ENCODE measurements at places on chromosomes 1 and 21.

DNA sequence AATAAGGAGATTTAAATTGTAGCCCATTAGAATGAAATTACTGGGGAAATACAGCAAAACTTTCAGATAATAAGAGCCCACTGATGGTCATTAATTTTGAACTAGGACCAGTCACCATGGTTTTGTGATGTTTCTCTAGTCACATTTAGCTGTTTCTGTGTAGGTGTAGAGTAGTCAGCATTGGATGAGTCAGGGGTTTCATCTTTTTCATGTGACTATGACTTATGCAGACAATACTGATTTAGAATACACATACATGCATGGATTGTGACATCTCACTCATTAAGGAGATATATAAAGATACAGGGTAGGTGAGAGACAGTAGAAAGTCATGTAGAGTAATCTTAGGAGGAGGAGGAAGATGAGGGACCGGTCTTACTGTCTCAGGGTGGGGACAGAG, 1192.7 kb downstream of the KCNT2 start:
- no peak for DNase-seq

- no peak for DNase-seq
These were observed 34.6 kb upstream of the FHAD1 start for GRCh38 chr1:15212216-15212953.

DNA sequence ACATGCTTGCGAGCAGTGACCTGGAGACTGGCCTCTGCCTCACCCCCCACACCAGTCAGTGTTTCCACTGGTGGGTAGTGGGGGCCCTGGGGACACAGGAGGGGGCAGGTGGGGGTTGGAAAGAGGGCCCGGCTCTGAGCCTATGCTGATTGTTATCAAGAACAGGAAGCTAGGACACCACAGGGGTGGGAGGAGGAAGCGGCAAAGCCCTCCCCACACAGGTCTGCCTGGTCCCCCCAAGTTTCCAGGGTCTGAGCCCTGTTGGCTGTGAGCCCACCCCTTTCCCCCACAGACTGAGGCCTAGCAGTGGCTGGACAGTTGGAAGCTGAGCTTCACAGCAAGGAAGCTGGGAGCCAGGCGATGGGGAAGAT, 1.6 kb upstream of the PTPN7 start:
- no peak for DNase-seq

DNA sequence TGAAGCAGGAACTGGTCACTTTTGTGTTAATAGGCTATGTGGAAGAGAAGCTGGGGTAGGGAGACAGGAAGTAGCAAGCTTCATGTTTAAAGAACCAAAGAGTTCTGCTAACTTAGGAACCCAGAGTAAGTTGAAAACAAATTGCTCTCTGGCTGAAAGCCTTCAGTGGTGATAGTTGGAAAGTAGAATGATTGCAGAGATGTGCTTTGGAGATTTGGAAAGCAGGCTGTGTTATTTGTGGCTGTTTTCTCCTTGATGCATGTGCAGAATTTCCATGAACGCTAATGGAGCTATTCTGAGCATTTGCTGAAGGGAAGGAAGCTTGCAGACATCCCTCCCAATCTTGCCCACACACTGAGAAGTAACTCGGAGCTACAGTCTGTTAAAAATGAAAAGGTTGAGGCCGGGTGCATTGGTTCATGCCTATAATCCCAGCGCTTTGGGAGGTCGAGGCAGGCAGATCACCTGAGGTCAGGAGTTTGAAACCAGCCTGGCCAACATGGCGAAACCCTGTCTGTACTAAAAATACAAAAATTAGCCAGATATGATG, 45.7 kb downstream of the TCEANC2 start:
- DNase-seq = no peak

- no peak for DNase-seq
These were observed 21.3 kb downstream of the ARV1 start for GRCh38 chr1:231000201-231000600.

DNA sequence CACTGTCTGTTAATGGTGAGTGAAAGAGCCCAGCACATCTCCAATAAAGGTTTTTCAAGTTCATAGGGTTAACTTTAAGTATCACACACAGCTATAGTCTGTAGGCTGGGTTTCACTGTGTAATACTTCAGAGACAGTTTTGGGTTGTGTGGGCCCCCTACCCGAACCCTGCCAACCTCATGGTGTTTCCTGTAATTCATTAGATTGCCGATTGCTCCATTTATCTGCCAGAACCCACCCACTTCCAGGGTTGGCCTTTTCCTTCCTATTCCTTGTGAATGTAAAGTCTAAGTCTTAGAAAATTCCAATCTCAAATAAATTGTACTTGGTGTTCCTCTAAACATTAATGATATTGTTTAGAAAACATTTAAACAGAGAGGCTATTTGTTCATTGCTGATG, 43.6 kb downstream of the CTTNBP2NL start:
- DNase-seq = no peak

DNA sequence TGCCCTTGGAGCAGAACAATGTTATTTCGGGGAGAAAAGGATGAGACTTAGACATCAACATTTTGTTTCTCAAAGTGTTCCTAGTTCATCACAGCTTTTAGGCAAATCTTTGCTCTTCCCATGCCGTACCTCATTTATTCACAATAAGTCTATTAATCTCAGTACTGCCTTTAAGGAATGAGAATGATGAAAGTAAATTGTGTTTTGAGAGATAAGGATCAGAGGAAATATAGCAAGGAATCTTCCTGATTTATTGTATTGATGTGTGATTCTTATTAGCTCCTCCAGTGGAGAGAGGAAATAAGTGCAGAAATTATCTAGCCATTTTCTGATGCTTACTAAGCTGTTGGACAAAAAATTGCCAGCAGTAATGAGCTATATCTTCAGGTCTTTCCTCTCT, 2.0 kb downstream of the POLR3C start:
- DNase-seq = no peak

DNA sequence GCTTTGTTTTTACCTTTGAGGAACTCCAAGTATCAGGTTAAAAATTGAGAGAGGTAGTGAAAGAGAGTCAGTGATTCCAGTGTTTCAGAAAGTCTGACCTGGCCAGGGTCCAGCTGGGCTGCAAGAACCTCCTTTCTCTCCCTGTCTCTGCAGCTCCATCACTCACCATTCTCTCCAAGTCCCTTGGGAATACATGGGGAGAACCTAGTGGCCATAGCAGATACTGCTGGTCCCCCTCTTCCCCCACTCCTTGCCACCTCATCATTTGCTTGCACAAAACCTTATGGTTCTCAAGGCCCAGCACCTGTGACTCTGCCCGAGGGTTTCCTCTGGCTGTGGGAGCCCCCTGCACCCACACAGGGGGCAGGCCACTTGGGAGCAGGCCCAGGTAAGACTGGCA, 279.5 kb downstream of the KIF26B start:
- no peak for DNase-seq
